RCC 7860 (cell line): ENCODE measurements at places on chromosomes 3 and 15.

- no peak for DNase-seq
These were observed 11.3 kb downstream of the RAB8B start for GRCh38 chr15:63200464-63201249.

- peak; percentile 28 for DNase-seq
These were observed 30.7 kb upstream of the CLRN1 start for GRCh38 chr3:151003029-151003767.

DNA sequence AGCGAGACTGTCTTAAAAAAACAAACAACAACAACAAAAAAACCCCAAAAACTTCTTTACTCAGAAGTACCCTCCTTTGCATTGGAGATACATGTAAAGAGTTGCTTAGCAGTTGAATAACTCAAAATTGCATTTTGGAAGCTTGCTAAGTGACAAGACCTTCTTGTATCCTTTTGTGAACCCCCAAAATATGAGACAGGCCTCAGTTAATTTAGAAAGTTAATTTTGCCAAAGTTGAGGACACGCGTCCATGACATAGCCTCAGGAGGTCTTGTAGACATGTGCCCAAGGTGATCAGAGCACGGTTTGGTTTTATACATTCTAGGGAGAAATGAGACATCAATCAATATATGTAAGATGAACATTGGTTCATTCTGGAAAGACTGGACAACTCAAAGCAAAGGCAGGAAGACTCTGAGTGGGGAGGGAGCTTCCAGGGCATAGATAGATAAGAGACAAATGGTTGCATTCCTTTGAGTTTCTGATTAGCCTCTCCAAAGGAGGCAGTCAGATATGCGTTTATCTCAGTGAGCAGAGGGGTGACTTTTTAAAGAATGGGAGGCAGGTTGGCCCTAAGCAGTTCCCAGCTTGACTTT lies 1.7 kb upstream of the ARF4 start:
- no peak for DNase-seq

DNA sequence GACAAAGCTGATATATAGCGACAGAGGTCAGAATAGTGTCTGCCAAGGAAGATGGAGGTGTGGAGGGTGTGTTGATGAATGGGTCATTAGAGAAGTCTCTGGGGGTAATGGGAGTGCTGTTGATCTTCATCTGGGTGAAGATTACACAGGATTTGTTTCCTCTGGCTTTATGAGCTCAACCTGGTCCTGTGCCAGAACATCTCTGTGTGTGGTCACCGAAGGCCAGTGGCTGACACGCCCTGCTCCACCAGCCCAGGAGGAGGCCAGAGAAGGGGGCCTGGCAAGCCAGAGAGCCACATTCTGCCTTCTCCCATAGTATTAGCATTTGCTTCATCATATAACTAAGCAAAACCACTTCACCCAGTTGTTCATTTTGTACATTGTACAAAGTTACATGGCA lies 121.1 kb downstream of the ZNF621 start:
- DNase-seq = no peak

DNA sequence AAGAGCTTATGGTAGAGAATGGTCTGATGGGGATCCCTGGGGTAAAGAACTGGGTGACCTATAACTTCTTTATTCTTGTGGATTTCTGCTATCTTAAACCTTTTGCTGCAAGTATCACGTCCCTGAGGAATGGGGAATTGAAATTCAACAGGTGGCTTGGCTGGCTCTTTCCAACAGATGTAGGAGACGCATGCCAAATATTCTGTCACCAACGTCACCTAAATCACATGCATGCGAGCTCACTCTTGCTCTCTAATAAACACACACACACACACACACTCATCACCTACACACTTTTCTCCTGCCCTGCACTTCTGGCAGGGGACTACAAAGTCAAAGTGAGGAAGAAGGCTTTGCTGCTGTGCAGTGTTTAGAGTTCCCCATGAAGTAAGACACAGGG lies 145.8 kb upstream of the NECTIN3 start:
- no peak for DNase-seq

- DNase-seq = no peak
These were observed 76.3 kb upstream of the IQSEC1 start for GRCh38 chr3:13149330-13150108.

- DNase-seq = no peak
These were observed 1.3 kb downstream of the PLCH1 start for GRCh38 chr3:155743606-155744005.

GRCh38 chr3:11602886-11603527 lies 40.7 kb downstream of the VGLL4 start:
- DNase-seq = no peak

DNA sequence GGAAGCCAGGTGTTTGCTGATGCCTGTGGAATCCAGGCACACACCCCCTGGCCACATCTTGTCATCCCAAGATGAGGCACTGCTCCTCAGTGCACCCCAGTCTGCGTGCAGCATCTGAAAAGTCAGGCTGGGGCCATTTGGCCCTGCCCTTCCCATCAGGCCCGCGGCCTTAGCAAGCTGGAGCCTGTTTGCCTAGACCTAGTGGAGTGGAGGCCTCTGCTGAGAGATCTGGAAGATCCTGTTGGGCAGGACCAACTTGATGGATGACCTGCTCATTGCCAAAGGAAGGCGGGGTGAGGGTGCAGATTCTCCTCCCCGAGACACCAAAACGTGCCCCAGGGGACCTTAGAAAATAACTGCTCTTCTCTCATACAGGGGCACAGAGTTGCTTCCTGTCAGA lies 220.2 kb downstream of the SHQ1 start:
- no peak for DNase-seq

GRCh38 chr15:67444100-67444499 lies 76.8 kb upstream of the C15orf61 start:
- no peak for DNase-seq

DNA sequence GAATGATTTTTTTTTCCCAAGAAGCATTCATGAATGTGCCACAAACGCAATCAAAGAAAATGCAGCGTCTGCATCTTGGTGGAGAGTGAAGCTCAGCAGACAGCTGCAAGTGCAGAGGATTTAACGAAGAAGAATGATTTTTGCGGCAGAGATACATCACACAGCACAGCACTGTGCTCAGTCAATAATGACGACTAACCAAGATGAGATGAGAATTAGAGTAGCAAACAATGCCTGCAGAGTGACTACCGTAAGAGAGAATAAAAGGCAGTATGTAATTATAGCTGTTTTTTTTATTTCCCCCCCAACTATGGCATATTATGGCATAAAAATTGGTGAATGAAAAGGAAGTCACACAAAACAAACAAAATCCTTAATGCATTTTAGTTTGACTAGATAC lies 218.0 kb upstream of the ROBO1 start:
- no peak for DNase-seq

DNA sequence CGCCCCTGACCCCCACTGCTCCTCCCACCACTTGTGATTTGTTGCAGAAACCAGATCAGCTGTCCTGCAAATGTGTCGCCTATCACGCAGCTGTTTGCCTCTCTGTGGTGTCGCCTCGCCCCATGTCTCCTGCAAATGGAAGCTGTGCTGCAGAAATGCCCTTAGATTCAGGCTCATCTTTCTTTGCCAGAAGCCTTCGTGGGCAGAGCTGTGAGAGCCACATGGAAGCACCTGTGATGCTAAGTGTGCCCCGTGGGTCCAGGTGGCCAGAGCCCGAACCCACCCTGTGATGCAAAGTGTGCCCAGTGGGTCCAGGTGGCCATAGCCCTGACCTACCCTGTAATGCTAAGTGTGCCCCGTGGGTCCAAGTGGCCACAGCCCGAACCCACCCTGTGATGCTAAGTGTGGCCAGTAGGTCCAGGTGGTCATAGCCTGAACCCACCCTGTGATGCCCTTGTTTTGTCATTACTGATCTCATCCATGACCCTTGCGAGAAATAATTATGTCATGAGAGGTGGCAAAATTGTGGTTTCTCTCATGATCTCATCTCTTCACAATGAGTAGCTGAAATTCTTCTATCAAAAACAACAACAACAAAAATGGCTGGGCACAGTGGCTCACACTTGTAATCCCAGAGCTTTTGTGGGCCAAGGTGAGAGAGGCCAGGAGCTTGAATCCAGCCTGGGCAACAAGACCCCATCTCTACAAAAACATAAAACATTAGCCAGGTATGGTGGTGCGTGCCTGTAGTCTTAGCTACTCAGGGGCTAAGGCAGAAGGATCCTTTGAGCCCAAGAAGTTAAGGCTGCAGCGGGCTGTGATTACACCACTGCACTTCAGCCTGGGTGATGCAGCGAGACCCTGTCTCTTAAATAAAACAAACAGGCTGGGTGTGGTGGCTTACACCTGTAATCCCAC lies 187.4 kb downstream of the GOLGA6L6 start:
- no peak for DNase-seq

GRCh38 chr3:116140100-116140689 lies 305.1 kb downstream of the LSAMP start:
- peak; percentile 41 for DNase-seq

GRCh38 chr3:12518261-12519028 lies 26.9 kb downstream of the MKRN2OS start:
- DNase-seq = no peak

DNA sequence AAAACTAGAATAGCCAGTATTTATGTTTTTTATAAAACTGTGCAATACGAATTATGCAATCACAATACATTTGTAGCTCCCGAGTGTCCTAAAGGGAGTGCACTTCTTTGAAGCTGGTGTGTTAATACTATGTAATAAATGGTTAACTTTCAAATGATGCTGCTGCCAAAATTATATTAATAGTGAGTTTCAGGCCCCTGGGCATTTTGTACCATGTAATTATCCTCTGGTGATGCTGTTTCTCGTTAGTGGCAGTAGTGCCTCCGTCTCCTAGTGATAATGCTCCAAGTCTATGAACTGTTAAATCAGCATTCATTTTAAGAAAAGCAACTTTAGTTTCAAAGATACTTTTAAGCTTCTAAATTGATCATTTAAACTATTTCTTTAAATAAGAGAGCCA lies 132.7 kb upstream of the BHLHE40 start:
- no peak for DNase-seq

- no peak for DNase-seq
These were observed 128.4 kb upstream of the HACD2 start for GRCh38 chr3:123713211-123713610.

DNA sequence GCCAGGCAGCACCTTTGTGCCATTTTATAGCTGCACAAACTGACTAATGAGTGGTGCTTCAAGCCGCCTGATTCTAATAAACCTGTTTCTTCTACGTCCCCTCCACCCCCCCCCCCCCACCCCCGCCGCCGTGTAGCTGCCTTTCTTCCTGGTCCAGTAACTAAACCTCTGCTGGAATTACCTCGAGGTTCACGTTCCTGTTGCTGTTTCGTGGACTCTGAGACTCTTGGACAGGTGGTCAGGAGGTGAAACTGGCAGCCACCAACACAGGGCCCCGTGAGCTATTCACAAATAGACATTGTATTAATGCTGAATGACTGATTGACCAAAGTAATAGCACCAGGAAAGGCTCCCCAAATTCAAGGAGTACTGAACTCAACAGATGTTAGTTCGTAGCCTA lies 73.9 kb downstream of the TRIM69 start:
- no peak for DNase-seq

DNA sequence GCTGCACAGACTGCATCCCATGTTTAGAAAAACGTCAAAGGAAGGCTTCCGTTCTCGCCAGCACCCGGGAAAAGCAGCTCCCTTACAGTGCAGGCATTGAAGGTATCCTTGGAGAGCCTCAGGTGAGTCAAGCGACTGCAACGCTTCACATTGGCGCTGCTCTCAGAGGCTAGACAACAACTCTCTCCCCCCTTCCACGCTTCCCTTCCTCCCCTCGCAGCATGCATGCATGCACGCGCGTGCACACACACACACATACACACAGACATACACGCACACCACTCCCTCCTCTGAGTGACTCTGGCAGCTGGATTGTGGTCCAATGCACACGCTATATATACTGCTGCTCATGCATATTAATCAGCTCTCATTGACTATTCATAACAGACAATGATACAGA lies 191.1 kb downstream of the PDZRN3 start:
- no peak for DNase-seq
